ENCODE measurements at places on chromosomes 16 and 17.

DNA sequence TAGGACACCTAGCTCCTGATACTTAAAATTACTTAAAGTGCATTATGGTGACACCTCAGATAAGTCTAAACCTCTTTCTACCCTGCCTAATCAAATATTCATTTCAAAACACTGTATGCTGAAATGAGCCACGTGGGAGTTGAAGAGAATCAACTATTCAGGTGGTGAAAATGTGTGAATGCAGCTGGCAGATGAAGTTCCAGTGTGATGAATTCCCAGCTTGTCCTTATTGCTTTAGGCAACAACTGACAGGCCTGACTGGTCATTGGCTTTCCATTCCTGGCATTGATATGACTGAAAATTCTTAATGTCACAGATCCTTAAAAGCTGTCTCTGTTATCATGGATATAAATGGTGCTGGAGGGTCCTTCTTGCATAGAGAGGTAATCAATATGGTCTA, 301.9 kb upstream of the TBX2 start:
- no peak for DNase-seq

DNA sequence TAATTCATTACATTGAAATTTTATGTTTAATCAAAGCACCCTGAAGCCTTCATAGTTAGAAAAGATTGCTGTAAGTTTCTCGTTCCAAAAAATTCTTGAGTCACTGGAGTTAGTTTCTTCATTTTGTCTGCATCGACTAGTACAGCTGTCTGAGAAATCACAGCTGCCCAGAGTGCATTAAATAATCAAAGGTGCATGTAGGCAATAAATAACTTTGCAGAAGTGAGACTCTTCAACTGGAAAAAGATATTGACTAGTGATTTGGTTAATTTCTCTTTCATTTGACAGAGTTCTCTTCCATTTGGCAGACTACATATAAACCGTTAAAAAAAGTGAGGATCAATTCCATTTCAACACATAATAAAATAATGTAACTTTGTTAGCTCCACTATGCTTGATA, 234.0 kb downstream of the CNTNAP4 start:
- DNase-seq, result no peak

DNA sequence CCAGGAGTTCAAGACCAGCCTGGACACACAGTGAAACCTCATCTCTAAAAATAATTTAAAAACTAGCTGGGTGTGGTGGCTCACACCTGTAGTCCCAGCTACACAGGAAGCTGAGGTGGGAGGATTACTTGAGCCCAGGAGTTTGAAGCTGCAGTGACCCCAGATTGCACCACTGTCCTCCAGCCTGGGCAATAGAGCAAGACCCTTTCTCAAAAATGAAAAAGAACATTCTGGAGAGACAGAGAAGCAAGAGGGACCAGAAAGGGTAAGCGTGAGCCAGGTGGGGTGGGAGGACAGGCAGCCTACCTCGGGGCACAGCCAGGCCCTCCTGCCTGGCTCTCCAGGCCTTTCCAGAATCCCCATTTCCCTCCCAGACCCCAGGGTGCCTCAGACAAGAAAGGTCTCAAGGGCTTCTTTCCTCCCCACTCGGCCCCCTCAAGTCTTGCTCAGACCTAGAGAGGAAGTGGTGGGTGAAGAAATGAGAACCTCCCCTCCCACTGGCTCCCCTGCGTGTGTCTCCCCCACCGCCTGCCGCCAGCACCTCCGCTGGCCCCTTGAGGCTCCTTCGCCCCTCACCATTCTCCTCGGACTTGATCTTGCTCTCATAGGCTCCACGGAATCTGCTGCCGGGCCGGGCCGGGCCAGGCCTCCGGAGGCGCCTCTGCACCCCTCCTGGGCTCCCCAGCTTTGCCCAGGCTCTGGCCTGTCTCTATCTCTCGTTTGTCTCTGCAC, 503 bp downstream of the C16orf54 start:
- peak; percentile 40 for DNase-seq

- DNase-seq, result no peak
Measured at GRCh38 chr17:1112875-1113274, 66.9 kb downstream of the ABR start.

DNA sequence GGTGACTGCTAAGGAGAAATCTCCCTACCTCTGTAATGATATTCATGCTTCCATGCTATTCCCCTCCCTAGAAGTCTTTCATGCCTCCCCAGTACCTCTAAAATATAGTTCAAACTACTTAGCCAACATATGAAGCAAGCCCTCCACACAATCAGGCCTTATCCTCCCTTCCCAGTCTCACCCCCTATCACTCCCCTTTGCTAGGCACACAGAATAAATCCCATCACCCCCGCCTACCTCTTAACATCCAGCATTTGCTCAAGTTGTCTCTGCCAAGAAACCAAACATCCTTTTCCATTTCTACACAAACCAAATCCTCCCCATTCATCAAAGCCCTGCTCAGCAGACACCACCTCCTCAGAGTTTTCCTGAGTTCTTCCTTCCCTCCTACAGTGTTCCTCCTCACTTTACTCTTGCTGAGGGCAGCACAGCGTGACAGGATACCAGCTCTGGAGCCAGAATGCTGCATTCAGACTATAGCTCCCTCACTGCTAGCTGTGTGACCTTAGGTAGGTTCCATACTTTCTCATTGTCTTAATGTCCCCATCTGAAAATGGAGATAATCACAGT, 7.0 kb downstream of the TOM1L2 start:
- DNase-seq, result no peak

DNA sequence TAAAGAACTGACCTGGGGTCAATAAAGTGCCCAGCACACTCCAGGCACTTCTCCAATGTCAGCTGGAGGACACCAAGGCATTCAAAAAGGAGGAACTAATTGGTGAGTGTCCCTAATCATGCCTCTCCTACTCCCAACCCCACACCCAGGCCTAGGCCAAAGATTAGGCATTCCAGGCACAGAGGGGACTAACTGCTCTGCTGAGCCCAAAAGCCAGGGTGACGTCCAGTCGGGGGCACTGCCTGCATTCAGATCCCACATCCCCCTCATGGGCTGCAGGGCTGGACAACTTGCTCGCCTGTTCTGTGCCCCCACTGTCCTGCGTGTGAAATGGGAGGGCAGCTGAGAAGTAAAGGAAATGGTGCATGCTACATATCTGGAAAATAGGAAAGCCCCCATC, 115.4 kb downstream of the DYNLRB2 start:
- no peak for DNase-seq

DNA sequence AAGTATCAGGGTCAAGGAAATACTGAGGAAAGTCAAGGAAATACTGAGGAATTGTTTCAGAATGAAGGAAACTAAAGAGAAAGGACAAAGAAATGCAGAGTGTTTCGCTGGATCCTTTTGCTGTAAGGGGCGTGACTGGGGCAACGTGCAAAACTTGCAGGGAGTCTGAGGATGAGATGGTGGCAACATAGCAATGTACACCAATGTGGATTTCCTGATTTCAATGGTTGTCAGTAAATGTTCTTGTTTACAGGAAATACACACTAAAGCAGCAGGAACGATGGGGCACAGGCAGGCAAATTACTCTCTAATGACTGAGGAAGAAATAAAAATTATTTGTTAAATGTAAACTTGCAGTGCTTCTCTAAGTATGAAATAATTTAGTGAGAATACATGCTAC, 34.4 kb downstream of the ZZEF1 start:
- no peak for DNase-seq

DNA sequence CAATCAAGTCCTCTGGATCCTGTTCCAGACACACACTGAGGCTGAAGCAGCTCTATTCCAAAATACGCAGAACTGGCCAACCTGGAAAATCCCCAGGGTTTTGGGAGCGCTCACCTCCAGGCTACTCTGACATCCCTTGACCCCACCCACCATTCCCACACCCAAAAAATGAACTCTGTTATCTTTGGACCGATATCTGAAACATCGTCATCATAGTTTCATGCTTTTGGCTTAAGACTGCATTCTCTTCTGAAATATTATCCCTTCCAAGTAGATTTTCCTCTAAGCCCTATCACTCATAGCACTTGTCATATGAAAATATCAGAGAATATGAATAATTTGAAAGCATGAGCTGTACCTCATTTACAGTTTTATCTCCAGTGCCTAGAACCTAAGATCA, 34.7 kb downstream of the VAT1L start:
- DNase-seq, result no peak

DNA sequence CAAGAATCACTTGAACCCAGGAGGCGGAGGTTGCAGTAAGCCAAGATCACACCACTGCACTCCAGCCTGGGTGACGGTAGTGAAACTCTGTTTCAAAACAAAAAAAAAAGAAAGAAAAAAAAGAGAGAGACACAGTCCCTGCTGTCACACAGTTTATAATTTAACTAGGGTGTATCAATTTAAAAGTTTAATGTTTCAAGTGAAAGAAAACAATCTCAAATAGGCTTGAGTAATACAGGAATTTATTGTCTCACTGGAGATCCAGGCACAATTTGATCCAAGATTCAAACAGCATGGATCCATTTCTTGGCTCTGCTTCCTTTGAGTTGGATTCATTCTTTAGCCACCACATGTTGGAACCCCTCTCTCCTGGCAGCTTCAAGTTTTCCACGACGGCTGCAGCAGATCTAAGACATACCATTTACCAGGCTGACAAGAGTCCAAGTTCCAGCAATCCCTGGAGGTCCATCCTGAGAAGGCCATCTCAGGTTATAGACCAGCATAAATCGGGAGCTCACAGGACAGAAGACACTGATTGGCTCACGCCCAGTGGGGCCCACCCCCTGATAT, 97.5 kb downstream of the YPEL2 start:
- no peak for DNase-seq

- no peak for DNase-seq
Measured at GRCh38 chr17:4293572-4293971, 29.8 kb upstream of the ANKFY1 start.

GRCh38 chr17:5819921-5820685, 235.8 kb upstream of the NLRP1 start:
- no peak for DNase-seq

DNA sequence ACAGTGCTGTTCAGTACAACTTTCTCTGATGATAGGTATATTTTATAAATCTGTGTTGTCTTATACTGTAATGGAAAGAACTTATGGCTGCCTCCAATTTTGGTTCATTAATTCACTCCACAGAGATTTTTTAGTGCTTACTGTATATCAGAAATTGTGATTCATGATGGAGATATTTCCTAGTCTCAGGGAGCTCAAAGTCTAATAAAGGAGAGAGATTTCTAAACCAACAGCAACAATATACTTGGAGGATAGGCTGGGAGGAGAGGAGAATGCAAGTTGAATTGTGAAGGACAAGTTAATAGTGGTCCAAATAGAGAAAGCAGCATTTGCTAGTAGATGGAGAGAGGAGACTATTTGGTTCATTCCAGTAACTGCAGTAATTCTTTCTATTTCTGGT, 63.5 kb downstream of the TANC2 start:
- DNase-seq, result no peak

DNA sequence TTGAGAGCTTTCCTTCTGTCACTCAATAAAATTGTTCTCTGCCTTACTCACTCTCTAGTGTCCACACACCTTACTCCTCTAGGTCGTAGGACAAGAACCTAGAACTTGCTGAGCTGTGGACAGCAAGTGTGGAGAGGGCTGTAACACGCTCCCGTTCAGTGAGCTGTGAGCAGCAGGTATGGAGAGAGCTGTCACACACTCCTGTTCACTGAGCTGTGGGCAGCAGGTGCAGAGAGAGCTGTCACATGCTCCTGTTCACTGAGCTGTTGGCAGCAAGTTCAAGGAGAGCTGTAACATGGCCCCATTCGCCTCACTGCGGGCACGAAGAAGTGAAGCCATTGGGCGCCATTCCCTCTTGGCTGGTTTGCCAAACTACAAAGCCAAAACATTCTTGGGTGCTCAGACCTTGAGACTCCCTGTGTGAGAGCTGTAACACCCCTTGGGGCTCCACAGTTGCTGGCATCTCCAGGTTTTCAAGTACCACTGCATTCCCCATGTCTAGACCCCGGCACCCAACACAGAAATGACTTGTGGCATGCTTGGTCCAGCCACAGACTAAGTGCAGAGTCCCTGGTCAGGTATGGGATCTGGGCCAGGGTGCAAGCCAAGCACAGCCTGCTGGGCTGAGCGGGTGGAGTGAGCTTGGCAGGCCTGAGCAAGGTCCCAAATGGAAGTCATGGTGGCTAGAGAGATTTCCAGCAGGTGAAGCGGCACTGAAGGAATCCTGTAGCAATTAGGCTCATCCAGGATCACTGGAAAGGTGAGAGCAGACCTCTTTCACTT, 608.0 kb upstream of the CDH8 start:
- DNase-seq, result no peak

GRCh38 chr17:149897-150584, 12.7 kb downstream of the SCGB1C2 start:
- no peak for DNase-seq

DNA sequence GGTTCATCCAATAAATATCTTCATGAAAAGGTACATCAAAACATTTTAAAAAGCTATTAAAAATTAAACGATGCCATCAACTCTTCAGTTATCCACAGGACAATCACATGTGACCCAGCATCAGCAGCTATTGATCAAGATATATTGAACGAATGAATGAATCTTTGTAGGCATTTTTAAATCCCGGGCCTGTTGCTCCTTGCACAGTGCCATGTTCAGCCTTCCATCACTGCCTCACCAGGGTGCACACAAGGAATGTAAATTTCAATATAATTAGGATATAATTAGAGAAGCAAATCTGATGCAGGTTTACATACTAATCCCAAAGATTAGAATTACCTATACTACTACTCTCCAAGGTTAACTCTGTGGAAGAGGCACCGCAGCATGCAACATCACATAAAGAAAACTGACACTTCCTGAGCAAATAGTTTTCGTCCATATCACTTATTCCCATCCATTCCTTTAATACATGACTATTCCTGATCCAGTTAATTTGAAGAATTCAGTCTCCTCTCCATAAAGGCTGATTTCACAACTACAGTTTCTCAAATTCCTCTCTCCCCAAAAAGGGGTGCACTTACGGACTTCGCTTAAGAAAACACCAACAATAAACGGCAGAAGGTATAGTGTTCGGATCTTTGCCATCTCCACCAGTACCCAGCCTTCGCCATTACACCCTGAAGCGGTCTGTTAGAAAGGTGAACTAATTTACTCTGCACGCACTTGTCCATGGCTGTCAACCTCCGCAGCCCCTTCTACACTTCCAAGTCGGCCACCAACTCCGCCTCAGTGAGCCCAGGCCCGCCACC, 938 bp downstream of the NCOR1 start:
- no peak for DNase-seq
